ENCODE measurements at places on chromosomes 2 and 18.

GRCh38 chr18:61982475-61982874, 89.7 kb upstream of the RNF152 start:
- DNase-seq = no peak

GRCh38 chr2:173150087-173150486, 74.4 kb downstream of the MAP3K20 start:
- no peak for DNase-seq

- no peak for DNase-seq
Observed at GRCh38 chr2:107751936-107752335, 74.8 kb upstream of the RGPD4 start.

DNA sequence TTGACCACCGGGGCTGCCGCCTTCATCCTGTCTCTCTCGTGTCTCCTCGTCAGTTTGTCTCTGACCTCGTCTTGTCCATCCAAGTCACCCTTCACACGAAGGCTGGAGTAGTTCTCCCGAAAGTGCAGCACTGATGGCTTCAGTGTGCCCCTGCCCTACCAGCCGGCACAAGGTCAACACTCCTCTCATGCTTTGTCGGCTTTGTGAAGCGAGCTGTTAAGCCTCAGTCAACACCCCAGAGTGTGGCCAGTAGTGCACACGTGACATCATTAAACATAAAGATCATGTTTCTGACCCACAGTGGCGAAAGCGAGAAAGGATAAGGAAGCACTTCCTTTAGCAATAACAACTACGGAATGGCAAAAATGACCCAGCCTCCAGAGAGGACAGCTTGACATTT, 23.2 kb downstream of the ACKR3 start:
- DNase-seq = no peak

DNA sequence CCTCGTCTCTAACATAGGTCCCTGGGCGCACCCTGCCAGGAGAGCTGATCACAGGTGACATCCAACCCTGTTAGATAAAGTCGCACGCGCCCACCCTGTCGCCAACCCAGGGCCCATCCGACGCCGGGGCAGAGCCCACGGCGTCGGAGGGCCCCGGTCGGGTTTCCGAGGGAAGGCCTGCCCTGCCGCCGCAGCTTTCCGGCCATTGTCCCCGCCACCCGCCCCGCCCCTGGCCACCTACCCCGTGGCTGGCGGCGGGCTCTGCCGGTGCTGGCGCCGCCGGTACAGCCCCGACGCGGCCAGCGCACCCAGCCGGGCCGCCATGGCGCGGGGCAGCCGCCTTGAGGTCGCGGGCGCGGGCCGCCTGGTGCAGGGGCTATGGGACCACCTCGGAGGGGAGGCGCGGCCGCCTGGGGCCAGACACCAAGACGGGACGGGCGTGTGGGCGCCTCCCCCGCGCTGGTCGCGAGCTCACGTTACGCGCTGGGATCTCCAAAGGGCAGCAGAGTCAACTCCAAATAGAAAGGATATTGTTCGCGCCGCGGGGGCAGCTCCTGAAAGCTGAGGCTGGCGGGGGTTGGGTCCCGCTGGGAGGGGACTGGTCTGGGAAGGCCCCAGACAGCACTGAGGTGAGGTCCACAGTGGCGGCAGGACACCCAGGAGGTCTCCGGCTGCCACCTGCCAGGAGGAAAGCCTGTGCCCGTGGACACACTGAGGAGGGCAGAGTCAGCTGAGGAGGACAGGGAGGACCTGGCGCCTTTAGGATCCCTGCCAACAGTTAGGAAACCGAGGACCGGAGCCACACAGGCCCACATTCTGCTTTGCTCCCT, 11.1 kb downstream of the LIMS2 start:
- no peak for DNase-seq

- no peak for DNase-seq
Observed at GRCh38 chr2:29733965-29734364, 187.4 kb downstream of the ALK start.

DNA sequence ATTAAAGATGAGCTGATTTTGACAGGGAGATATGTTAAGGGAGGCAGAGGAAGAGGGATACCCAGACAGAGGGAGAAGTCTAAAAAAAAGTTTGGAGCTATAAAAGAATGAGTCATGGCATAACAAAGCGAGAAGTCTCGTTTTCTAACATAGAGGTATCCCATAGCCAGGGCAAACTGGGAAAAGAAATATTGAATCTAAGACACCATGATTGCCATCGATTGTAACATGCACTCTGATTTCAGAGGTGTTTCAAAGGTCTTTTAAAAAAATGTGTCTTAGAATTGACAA, 110.7 kb downstream of the MDH1 start:
- DNase-seq = no peak

All from GM13976 (cell line).